Fibroblast of the aortic adventitia (primary cell): ENCODE measurements at places on chromosomes 13 and 19. TPM values are rescaled to one million over a fixed set of nuclear protein-coding genes. Genes with fewer than 3 reads are reported as not detected.

The AP1M2 gene
- not detected in 2 replicates for total RNA-seq

DNA sequence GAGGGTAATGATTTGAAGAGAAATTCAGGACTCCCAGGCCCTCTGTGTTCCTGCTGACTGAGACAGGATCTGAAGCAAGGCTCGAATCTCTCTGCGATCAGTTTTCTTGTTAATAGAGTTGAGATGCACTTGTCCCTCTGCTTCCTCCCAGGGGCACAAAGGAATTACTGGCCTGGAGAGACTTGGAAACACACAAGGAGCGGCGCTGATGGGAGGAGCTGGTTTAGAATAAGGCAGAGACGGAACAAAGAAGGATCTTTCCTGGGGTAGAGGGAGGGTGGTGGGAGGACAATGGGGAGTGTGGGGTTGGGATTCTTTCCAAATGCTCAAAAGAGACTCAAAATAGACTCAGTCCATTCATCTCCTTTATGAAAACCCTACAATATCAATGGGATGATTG, 719.1 kb downstream of the UQCRFS1 start:
- DNase-seq = no peak

The MTUS2 gene
- total RNA-seq = 0.36 TPM in 1 of 2 replicates, not detected in the other

GRCh38 chr13:68185444-68186141, 955.5 kb upstream of the PCDH9 start:
- DNase-seq = peak; percentile 7
